CD4-positive, alpha-beta memory T cell (primary cell): ENCODE measurements at places on chromosomes 11 and 22. TPM values are rescaled to one million over a fixed set of nuclear protein-coding genes. Genes with fewer than 3 reads are reported as not detected.

The PANX2 gene
- not detected for total RNA-seq

The MAP6 gene
- total RNA-seq = not detected

The BRSK2 gene
- 0.35 TPM for total RNA-seq

The CHST1 gene
- not detected for total RNA-seq

The IPO7 gene
- total RNA-seq = 67.0 TPM

The SORL1 gene
- 660 TPM for total RNA-seq

The RFPL1 gene
- total RNA-seq = not detected

The OR6X1 gene
- total RNA-seq = not detected

The TRIM29 gene
- total RNA-seq = not detected

The SPA17 gene
- total RNA-seq = 0.55 TPM

The RFPL3 gene
- not detected for total RNA-seq

The SPI1 gene
- 5.0 TPM for total RNA-seq

The RAB39A gene
- not detected for total RNA-seq

The PCNX3 gene
- total RNA-seq = 66.3 TPM

The ZBTB16 gene
- 5.6 TPM for total RNA-seq

The OR51F1 gene
- total RNA-seq = not detected

The OR51B5 gene
- total RNA-seq = not detected
